Central memory CD4-positive, alpha-beta T cell (primary cell): ENCODE measurements at places on chromosomes 3 and 15.

DNA sequence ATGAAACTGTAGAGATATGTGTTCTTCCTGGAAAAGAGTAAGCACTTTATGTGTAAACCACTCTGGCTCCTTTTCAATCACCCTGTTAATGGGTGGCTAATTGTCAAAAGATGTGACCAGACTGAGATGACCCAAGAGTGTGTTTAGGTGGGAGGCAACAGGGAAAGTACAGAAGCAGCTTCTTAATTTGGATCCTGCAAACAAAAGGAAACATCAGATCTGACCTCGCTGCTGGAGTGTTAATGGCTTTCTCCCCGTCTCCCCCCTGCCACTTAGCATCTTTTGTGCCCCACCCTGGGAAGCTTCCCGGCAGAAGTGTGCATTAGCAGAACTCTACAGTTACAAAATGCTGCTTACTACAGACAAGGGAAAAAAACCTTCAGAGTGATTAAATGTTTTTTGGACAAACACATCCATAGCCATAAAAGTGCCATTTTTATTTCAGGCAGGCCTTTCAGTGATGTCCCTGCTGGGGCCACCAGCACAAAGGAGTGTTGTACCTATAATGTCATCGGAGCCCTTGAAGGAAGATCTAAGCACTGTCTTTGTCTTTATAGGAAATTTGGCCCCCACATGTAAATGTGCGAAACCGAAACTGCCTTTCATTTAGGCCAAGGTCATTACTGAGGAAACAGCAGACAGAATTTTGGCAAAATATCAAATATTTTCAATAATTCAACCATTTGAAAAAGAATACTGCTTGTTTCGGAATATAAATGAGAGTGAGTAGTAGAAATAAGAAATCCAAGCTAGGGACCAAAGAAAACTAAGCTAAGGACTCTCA is 311.0 kb downstream of the WDR72 start:
- DNase-seq = no peak

GRCh38 chr15:38768970-38769369 is 204.4 kb upstream of the RASGRP1 start:
- no peak for DNase-seq

GRCh38 chr3:142209655-142210054 is 15.7 kb downstream of the GK5 start:
- DNase-seq = no peak

DNA sequence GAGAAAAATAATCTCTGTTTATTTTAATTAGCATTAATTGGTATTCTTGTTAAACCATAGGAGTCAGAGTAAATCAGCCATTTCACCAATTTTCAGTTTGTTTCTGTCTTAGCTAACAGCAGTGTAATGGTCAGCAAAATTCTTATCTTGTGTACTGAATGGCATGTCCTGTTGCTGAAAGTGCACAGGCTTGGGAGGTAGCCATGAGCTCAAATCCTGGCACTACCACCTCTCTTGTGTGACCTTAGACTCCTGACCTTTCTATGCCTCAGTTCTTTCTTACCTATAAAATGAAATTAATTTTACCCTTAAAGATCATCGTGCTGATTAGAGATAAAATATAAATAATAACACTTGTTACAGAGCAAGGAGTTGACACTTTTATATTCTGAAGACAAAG is 35.8 kb downstream of the MLH1 start:
- no peak for DNase-seq

GRCh38 chr3:1540686-1541085 is 447.9 kb downstream of the CNTN6 start:
- no peak for DNase-seq

DNA sequence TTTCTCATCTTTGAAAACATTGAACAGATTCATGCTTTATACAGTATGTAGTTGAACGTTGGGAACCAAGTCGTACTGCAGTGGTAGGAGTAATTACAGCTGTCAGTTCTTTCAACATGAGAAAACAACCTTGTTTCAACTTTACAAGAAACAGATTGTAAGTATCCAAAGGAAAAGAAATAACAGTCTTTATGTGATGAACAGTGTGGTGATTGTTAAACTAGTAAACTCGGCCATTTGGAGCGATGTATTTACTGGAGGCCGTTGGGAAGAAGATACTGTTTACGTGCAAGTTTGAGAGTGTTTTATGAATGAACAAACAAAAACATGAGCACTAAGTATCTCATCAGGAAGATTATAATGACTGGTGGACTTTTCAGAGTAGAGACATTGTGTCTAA is 48.4 kb downstream of the EPHA3 start:
- no peak for DNase-seq
